ENCODE measurements at places on chromosomes 1 and 21.
A peak's percentile ranks its signal among the peaks of the same experiment; 100 is the strongest.

GRCh38 chr1:17463991-17464390 is 24.5 kb upstream of the RCC2 start:
- DNase-seq = no peak

GRCh38 chr1:42784946-42785693 is at the start of gene TMEM269:
Gene TMEM269 (plus strand): TSS chr1:42784991. CDS start chr1:42789894, 4,903 bp downstream.
- no peak for DNase-seq

GRCh38 chr1:199612976-199613774 is 414.3 kb upstream of the NR5A2 start:
- DNase-seq = peak; percentile 53

DNA sequence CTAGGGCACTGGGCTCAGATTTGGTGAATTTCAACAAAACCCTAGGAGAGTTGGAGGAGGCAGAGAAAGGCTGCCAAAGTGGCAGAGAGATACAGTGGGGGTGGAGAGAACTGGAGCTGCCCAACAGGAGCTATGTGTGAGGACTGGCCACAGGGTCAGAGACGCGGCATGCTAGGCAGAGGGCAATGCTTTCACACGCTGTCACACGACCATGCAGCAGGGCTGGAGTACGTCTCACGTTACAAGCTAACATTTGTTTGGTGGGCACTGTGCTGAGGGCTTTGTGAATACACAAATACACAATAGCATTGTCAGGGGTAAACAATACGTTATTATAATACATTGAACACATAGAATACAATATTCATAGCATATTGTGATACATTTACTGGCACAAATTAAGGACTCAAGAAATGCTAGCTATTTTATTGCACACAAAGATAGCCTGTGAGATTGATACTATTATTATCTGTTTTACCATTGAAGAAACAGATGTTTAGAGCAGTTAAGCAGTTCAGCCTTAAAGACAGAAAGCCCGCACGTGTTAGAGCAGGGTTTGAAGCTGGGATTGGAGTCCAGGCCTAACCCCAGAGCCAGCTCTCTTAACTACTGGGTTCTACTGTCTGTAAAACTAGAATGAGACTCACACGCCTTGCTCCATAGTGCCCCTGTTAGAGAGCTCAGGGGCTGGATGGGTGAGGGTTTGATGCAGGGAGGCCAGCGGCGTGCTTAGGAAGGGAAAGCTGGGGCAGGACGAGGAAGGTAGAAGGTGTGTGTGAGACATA is 4.5 kb downstream of the RAB7B start:
- DNase-seq = no peak

DNA sequence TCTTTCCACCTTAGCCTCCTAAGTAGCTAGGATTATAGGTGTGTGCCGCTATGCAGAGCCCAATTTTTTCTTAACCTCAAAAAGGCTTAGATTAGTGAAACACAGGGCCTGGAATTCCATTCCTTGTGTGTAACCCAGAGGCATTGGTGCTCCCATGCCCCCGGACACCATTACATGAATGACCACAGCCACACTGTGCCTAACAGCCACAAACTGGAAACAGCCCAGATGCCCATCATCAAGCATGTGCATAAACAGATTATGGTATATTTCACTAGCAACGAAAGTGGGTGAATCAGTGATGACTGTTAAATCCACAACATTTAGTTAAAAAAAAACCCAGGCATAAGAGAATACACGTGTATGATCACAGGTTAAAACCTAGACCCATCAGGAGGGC is 24.4 kb downstream of the ADAM30 start:
- peak; percentile 35 for DNase-seq

GRCh38 chr1:236148470-236148845 is 6.1 kb downstream of the GPR137B start:
- DNase-seq = no peak

GRCh38 chr1:182641561-182641960 is 37.4 kb upstream of the RGS16 start:
- no peak for DNase-seq

DNA sequence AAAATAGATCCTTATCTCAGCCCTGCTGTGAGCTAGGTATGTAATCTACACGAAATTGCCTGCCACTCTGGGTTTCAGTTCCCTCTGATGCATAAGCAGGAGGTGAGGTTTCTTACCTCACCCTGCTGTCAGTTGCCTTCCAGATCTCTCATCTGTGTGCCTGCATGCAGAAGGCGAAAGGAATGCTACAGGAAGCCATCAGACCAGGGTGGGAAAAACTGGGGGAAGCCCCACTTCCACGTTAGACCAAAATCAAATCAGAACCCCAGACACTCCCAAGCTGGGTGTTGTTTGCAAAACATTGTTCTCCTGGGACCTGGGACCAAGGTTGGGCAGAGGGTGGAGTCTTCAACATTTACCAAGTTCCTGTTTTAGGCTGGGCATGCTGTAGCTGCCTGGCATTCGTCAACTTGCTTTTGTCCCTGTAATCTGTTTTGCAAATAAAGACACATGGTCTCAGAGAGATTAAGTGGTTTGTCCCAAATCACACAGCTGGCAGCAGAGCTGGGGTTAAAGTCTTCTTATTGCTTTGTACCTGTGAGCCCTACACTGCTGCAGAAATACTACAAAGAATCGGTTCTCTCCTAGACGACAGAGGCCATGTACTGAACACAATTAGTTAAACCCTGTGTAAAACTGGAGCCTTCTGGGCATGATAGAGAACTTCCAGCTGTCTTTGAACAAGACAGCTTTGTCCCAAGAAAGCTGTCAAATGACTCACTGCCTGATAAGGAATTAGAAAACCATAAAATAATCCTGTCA is 389.7 kb upstream of the RUNX1 start:
- DNase-seq = no peak

- DNase-seq = no peak
Observed at GRCh38 chr1:26358411-26359384, 4.8 kb upstream of the CRYBG2 start.

DNA sequence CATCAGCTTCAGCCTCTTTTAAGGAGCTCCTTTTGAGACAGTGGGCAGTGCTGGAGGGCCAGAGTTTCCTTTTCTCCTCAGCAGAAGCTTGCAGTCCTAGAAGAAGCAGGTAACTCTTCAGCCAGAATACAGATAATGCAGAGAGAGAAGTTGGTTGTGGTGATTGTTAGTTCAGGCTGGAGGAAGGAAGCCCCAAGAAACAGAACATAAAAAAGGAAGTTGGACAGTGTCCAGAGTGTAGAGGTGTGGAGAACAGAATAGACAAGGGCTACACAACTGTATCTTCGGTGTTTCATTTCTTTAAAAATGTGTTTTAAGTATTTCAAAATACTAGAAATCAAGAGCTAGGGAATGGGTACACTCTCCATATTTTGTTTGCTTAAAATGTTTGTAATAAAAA is 6.4 kb upstream of the TACSTD2 start:
- DNase-seq = no peak

DNA sequence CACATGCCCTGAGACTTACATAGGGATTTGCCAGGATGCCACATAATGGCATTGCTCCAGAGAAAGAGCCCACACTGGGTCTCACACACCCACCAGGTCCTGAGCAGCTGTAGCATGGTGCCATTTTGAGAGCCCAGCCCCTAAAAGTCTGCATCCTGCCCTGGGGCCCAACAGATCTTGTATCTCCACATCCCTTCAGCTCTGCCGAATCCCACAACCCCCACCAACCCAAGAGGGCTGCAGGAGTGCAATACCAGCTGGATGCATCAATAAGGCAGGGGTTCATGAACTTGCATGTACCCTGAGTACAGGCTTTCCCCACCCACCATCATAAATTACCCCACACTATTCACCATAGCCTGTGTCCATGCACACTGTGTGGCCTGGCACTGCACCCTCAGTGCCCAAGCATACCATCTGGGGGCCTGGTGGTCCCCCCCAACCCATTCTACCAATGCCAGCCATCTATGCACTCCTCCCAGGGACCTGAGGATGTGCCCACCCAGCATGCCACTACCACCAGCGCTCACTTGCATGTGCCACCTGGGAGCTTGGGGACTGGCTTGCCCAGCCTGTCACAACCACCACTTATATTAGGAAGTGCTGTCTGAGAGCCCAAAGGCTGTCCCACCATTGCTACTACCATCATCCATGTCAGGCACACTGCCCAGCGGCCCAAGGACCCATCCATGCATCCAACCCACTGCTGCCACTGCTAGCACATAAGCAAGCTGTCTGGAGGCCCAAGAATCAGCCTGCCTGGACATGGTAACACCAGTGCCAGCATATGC is 4.1 kb upstream of the KRTAP12-2 start:
- DNase-seq = no peak

DNA sequence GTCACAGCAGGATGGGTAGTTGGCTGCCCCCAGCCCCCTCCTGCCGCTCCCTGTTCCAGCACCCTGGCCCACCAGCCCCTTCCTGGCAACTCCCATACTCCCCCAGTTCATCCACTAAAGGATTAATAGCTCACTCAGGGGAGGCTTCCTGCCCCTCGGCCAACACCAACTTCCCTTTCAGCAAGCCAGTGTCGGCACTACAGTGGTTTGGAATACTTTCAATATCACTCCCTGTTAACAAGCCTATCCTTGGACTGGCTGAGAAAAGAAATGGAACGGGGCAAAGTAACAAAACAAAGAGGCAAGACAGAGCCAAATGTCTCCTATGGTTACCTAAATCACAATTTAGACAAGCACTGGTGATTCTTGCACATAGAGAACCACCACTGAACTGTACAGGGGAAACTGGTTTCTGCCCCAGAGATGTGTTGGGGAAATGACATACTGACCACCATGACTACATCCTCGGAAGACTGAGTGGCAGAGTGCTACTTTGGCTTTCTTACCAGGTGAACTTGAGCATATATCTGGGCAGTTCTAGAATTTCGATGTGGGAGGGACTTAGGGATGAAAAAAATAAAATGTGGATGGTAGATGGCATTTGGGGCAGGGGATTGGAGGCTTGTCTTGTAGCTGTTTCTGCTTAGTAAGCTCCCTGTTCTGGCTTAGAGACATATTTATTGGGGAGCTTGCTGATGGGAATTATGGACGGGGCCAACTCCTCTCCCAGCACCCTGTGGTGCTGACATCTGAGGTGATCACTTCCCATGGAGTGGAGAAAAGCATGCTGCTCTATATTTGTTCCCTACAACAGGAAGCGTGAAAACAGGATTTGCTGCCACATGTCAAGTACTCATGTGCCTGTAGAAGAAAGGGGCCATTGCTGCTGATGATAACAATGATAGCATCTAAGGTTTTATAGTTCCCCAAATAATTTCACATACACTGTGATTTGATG is 7.1 kb upstream of the CAPN2 start:
- peak; percentile 57 for DNase-seq

DNA sequence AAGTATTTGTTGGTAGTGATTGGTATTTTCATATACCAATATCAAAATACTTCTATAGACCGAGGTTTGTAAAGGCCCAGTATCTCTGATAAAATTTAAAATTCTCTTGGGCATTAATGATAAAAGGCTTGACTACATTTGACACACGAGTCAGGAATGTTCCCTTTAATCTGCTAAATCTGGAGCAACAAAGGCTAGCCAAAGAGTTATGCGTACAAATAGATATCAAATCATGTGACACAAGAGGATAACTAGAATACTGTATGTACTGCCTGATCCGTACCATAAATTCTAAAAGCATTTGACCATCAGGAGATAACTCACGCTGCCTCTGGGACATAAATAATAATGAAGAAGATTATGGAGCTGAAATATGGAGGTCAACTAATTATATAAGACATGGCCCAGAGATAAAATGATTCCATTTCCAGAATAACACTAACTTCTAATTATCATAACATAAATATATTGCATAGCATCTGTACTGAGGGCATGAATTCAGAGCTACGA is 64.2 kb upstream of the SH3GLB1 start:
- no peak for DNase-seq

- no peak for DNase-seq
Observed at GRCh38 chr1:204084247-204084772, 11.4 kb downstream of the SOX13 start.

DNA sequence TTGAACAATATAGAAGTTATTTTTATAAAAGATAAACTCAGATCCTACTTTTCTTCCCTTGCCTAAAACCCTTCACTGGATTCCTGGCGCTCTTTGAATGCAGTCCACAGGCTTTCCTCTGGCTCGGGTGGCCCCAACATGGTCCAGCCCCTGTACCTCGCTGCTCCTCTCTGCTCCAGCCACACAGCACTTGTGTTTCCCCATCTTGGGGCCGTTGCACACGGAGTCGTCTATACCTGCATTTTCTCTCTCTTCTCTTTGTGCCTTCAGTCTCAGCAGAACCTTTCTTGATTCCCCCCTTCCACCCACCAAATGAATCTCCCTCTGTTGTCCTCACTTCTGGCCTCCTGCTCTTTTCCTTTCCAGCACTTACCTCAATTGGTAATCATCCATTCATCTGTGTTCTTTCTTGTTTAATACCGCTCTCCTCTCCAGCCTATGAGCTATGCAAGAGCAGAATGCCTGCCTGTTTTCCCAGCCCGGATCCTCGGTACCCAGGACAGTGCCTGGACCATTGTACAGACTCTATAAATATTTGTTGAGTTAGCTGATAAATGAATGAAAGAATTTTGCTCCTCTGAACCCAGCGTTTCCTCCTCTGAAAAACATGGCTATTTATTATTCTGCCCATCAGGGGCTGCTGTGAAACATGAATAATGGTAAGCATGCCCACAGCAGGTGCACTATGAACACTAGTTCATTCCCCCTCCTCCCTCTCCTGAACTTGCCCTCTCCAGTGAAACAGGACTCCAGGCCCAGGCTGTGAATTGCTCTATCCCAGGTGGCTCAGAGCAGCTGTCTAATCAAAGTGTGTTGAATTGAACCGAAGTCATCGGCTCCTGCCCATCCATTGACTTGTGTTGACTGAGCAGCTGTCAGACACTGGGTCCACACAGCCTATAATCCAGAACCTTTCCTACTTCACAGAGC is 266.9 kb downstream of the PTPRU start:
- no peak for DNase-seq

- no peak for DNase-seq
Observed at GRCh38 chr1:32918179-32918578, 17.0 kb upstream of the TMEM54 start.

DNA sequence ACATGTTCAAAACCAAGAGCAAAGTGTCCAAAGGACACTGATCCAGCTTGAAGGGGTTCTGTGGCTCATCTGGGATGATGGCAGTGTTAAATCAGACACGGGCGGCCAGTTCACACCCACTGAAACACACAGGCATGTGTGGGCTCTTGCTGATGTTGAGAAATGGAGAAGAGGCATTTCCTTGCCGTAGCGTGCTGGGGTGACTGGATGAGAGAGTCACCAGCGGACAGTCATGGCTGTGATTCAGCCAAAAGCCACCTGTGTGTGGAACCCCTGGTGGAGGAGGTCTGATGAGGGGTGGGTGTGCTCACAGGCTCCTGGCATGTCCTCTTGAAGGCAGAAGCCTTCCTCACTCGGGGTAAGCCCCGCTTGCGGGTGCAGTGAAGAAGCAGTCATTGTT is 7.2 kb downstream of the C1orf35 start:
- no peak for DNase-seq

- no peak for DNase-seq
Observed at GRCh38 chr1:110686188-110686587, 11.4 kb upstream of the KCNA3 start.
